Stimulated activated CD8-positive, alpha-beta memory T cell treated with anti-CD3 and anti-CD28 coated beads, Interleukin-4, amount 100 ng/mL, for 4 hours (primary cell): ENCODE measurements at places on chromosomes 11 and 22.

DNA sequence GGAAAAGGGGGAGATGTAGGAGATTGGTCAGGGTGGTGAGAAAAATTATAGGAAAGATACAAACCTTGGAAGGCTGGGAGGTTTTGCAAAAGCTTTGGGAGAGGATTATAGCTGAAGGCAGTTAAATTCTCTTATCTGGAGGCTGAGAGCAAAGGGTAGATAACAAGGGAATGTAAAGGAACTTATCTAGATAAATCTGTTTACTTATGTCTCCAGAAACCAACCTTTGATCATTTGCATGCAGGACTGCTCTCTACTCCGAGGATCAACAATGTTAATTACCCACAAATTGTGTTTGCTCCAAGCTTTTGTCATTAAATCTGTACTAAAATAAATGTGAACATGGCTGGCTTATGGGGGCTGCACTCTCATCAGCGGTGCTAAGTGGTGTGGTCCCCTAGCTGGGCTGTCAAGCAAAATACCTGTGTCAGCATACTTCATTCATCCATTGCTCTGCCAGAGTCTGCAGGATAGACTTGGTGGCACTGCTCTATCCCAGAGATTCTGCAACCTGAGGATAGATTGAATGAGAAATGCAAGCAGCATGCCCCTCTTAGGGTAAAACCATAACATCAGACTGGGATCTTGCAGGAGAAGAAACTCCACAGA lies 1599.2 kb upstream of the TENM4 start:
- DNase-seq: no peak

DNA sequence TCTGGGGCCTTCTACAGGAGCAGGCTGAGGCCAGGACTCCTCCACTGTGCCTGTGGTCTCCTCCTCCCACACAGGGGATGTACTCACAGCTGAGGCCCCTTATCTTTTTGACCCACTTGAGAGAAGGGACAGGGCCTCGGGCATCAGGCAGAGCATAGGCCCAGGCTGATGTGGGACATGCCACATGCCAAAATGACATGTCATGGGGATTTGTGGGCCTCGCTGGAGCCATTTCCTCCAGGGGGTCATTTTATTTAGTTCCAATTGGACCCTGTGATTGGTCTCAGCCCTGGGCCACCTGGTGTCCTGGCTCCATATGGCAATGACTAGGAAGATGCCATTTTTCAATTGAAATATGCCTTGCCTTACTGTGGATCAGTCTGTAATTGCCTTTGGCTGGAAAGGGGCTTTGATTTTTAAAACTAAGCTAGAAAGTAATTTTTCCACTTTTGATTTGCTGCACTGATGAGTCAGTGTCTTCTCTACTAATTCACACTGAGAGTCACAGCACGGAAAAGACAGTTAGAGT lies 171.1 kb upstream of the NAV2 start:
- no peak for DNase-seq

- DNase-seq: no peak
Observed at GRCh38 chr11:61777234-61778090, 14.9 kb downstream of the TMEM258 start.

- no peak for DNase-seq
Observed at GRCh38 chr22:40285513-40285912, 60.8 kb upstream of the ADSL start.

DNA sequence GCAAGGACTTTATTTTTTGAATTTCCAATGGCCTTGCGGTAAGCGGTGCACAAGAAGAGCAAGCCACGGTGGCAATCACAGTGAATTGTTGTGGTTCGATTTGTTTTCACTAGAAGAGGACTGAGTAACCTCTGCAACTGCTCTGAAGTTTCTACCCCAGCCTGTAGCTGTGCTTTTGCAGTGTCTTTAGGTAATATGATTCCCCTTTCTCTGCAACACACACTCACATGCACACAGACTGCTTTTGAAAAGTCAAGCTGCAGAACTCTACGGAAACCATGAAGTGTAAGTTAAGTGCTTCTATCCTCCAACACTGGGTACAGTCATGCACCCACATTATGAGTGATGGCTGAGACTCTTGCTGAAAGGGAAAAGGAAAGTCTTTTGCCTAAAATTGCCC lies 38.4 kb downstream of the CD44 start:
- DNase-seq: no peak

DNA sequence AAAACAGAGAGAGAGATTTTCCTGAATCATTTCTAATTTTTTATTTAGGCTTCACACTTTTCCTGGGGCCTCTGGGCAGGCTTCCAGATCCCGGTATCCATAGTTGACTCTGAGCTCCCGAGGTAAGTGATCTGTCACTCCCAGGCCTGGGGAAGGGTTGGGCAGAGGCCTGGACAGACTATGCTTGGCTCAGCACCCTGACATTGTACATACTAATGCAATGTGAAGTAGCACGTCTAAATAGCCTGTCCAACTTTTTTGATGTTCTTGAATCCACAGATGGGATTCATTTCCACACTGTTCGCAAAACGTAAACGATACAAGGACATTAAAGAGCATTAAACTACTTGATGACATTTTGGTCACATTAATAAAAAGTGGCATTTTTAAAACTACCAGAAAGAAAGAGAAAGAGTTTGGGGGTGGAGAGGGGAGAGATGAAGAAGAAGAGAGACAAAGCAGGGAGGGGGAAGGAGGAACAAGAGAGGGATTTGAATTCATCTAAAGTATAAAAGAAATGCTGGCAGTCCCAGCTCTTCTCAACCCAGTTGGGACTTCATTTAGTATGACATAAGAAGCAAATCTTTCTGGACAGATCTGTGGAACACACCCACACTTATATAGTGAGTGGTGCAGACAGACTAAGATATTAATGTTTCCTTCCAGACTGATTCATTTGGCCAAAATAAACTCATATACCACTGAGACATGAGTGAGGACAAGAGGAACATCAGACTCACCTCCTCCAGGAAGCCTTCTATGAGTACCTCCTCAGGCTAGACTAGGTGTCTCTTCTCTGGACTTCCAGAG lies 514.2 kb downstream of the SOX6 start:
- no peak for DNase-seq

GRCh38 chr11:126963115-126963514 lies 37.5 kb downstream of the KIRREL3 start:
- no peak for DNase-seq

GRCh38 chr11:128719556-128719824 lies 25.6 kb downstream of the FLI1 start:
- DNase-seq: no peak

DNA sequence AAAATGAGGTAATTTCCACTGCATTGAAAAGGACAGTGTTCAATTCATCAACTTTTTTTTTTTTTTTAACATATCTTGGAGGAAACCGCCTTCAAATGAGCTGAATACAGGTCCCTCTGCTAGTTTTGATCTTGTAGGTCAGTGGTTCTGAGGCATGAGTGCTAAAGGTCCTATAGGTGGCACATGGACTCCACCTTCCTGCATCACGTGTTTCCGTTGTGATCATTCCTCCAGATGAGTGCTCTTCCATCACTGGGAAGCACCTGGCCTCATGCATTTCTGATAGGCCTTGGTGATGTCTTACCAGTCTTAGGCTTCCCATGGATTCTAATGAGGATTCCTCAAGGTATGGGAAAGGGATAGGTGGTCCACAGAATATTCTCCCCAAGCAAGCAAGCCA lies 37.8 kb downstream of the FDX1 start:
- DNase-seq: no peak

DNA sequence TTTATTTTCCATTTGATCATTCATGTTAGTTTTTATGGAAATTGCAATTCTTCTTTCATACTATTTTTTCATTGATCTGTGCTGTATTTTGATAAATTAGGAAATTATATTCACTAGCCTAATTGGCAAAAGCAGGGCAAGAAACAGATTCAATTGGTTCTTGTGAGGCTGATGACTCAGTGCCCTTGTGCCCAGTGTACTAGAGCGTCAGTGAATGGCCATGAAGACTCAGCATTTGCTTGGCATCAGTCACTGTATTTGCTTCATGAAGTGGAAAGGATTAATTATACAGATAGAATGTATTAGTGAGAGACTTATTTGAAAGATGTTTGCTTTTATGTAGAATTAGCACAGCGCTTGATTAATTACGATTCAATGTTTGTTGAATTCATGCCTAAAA lies 31.8 kb downstream of the MRGPRX1 start:
- no peak for DNase-seq

GRCh38 chr11:70745941-70746340 lies 347.6 kb downstream of the CTTN start:
- no peak for DNase-seq

DNA sequence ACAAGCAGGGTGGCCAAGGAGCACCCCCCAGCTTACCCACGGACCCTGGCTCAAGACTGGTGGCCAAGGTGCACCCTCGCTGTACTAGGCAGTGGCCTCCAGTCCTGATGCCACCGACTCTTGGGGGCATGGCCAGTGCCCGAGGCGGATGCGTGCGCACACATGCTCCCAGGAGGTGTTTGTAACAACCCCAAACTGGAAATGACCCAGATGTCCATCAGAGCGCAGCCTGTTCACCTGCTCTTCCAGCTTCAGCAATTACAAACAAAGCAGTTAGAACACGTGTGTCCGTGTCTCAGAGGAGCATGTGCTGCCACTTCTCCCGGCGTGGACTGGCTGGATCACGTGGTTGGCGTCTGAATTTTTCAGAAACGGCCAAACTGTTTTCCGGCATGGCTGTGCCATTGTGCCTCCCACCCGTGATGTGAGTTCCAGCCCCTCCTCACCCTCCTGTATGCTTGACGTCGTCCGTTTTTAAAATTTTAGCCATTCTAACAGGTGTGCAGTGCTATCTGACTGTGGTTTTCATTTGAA lies 7.1 kb upstream of the MUC6 start:
- no peak for DNase-seq

DNA sequence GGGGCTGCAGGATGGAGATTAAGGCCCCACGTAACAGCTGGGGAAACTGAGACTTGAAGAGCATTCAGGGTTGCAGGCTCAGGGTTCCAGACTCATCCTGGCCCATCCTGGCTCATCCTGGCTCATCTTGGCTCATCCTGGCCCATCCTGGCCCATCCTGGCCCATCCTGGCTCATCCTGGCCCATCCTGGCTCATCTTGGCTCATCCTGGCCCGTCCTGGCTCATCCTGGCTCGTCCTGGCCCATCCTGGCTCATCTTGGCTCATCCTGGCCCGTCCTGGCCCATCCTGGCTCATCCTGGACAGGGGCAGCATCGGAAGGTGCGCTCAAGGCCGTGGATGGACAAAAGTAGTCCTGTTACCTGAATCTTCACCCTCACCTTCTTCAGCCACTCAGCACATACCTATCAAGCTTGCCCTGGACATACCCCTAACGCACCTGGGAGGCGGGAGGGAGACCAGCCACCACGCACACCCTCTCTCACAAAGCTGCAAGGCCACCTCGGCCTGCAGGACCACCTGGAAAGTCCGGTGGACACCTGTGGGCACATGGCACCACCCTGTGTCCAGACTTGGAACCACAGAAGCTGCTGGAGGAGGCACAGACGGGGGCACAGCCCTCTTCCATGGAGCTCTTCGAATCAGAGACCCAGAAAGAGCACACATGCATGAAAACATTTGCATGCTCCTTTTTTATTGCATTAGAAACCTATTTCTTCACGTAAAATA lies 20.3 kb upstream of the NLRP6 start:
- no peak for DNase-seq

- DNase-seq: no peak
Observed at GRCh38 chr11:77088236-77089003, 14.2 kb upstream of the OMP start.

- DNase-seq: no peak
Observed at GRCh38 chr22:32342977-32343376, 14.7 kb upstream of the RFPL3 start.

GRCh38 chr11:81967242-81967641 lies 766.4 kb downstream of the FAM181B start:
- no peak for DNase-seq

DNA sequence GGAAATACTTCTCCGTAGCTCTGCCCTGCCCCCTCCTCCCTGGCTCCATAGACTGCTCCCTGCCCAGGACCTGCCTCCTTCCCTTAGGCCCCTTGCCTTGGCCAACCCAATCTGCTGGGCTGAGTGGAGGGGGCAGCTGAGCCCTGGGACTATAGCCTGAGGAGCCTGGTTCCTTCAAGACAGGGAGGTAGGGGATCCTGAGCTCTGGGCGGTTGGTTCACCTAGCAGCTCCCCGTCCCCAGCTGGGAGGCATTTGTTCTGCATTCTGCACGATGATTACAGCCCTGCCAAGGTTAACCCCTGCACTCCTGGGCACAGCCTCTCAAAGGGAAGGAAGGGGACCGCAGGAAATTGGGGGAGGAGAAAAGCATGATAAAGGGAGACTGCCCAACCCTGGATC lies 3.6 kb upstream of the CDC42EP1 start:
- DNase-seq: no peak

- no peak for DNase-seq
Observed at GRCh38 chr11:27216270-27217149, 146.5 kb downstream of the CCDC34 start.

DNA sequence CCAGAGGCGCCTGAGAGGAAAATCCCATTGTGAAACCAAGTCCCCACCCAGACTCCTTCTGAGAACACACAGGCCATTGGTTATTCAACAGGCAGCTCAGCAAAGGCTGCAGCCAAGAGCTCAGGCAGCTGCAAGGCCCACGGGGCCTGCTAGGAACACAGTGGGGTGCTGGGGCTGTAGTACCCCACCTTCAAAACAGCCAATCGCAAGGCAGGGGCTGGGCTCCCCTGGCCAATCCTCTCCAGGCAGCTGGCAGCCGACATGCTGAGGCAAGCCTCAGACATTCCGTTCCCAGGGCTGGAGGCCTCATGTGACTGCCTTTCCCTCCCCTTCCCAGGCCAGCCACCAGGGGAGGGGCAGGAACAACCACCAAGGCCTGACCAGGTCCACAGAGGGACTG lies 6.6 kb downstream of the PRODH start:
- DNase-seq: no peak

DNA sequence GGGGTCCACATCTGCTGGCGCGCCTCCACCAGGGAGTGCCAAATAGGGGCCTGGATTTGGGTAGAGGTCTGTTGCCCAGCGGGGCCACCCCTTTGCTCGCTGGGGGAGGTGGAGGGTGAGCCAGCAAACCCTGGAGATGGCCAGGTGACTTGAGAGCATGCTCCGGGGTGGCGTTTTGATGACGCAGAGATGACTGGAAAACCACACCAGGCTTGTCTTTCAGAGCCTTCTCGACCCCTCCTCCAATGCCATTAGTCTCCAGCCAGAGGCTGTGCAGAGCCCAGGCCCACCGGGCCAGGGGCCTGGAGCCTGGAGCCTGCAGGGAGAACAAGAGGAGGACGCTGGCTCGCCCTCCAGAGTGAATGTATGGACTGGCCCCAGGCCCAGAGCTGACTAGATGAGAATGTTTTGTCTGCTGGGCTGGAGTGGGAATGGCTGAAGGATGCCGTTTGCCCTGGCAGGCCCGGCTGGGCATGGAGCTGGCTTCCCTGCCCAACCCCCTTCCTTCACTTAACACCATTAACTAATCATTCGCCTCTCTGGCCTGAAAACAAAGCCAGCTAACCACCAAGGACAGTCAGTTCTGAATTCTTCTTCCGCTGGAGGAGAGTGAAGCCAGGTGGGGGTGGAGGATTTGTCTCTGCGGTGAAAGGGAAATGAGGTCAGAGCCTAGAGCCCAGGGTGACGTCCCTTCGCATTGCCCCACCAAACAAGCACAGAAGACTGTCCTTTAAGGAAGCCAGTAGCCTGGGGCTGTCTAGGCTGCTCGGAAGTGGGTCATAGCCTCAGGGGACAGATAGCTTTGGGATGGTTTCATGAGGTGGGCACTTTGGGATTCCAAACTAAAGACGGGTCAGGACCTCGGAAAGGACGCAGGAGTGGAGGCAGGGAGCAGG lies 1.6 kb upstream of the MCAM start:
- no peak for DNase-seq
